Heart right ventricle (tissue), 16 donors: ENCODE measurements at places on chromosomes 2 and 18. TPM values are rescaled to one million over a fixed set of nuclear protein-coding genes. Genes with fewer than 3 reads are reported as not detected.

GRCh38 chr2:142270291-142270690 is 139.5 kb upstream of the LRP1B start:
- DNase-seq = no peak

DNA sequence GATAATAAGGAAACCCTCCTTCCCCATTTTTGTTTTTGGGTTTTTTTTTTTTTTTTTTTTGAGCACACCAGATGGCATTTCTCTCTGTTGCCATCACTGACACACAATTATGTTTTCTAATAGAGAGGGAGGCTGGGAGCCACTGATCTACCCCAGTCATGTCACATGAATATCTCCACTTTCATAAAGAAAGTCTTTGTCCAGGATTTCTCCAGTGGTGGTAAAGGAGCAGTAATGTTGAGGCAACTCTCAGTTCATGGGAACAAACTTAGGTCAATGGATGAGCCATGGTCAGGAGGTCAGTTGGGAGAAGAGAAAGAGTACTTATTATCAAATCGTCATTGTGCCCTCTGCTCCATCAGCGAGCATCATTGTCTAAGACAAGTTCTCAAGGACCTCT is 603.7 kb downstream of the ARHGAP15 start:
- no peak for DNase-seq

GRCh38 chr18:31658670-31659575 is 25.5 kb downstream of the B4GALT6 start:
- no peak for DNase-seq

The MEP1B gene
- not detected for total RNA-seq

The FZD7 gene
- 34.5 TPM for total RNA-seq

The MC5R gene
- not detected for total RNA-seq

The XIRP2 gene
- 1,054 TPM for total RNA-seq
